ENCODE measurements at places on chromosomes 1 and 21.

DNA sequence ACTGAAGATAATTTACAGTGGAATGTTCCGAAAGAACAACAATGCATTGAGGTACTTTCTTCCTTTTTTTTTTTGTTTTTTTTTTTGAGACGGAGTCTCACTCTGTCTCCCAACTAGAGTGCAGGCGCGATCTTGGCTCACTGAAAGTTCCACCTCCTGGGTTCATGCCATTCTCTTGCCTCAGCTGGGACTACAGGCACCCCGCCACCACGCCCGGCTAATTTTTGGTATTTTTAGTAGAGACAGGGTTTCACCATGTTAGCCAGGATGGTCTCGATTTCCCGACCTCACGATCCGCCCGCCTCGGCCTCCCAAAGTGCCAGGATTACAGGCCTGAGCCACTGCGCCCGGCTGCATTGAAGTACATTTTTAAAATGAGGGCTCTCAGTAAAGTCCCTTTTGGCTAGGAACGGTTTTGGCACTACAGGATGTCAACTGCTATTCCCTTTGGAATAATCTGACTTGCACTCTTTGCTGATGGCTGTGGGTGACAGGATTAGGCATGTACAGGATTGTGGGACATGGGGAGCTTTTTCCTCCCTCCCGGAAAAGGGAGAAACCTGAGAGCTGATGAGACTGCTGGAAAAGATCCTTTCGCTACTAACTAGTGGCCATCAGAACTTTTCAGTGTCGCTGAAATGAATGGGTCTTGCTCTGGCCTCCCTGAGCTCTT lies 56.9 kb upstream of the EDEM3 start:
- DNase-seq: no peak

DNA sequence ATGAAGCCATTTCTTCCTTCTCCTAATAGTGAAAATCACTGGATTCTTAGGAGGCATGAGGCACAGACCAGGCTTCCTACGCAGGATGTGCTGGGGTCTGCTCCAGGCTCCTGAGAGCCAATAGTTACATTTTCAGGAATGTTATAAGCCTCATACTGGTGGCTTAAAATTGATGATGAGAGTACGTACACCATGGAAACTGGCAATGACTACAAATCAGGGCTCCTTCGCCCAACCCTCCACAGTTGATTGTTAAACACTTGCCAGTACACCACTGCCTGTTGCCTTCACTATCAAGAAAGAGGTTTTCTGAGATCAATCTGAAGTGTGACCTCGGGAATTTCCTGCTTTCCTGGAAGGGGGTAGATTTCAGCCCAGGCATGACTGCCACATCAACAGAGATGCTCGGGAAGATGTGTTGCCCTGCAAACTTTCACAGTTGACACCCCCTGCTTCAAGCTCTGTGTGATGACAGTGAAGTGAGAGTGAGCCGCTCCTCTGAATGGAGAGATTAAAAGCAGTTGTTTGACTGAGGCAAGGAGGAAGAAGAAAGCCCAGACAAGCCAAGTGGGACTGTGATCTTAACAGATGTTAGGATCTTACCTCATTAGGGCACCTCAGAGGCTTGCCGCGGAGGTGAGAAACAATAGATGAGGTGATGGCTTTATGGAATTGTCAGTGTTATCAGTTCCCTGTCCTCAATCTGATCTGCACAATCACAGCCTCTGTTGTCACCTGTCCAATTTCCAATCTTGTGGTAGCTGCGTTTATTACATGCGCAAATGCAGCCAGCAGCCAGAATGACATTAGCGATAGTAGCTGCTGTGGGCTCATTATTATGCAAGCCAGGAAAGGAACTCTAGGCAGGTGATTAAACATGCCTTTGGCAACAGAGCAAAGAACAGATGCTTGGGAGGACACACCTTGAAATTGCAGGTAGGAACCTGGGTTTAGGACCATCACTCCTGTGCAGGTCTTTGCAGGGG lies 277.3 kb downstream of the KAZN start:
- no peak for DNase-seq

DNA sequence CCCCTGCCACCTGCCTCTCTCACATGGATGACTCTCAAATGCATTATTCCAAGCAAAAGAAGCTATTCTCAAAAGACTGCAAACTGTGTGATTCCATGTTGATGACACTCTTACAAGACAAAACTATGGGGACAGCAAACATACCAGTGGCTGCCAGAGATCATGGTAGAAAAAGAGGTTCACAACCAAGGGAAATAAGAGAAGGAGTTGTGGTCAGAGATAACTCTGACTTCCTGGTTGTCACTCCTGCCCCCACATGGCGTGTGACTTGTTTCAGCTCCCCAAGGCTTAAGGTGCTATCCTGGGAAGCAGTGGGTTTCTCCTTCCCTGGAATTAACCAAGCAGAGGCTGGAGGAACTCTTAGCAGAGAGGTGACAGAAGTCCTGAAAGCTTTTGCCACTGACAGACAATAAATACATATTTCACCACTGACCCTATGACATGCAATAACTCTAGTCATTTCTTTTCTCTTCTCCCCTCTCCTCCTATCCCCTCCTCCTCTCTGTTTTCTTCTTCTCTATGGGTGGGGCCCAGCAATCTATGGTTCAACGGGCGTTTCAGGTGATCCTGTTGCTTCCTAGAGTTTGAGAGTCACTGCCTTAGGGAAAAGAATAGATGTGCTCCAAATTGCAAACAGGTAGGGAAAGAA lies 185.1 kb downstream of the FCRL5 start:
- no peak for DNase-seq

- no peak for DNase-seq
Observed at GRCh38 chr1:47569681-47570470, 132.0 kb downstream of the FOXD2 start.

DNA sequence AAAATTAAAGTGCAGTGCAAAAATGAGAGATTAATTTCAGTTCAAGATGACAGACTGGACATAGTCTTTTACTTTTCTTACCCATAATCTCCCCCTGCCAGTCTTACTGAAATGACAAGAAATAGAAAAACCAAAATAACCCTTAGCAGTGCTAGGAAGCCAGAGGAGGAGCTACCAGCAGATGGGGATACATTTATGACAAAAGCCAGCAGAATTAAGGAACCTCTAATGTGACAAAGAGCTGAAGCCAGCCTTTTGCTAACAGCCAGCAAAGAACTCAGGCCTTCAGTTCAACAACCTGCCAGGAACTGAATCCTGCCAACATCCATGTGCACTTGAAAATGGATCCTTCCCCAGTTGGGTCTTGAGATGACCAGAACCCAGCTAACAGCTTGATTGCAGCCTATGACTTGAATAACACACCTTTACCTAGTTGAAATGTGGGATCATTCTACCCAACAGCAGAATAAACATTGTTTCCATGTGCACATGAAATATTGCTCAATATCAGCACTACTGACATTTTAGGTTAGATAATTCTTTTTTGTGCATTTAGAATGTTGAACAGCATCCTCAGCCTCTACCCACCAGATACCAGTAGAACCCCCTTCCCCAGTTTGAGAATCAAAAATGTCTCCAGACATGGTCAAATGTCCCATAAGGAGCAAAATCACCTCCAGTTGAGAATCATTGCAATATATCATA lies 7.9 kb upstream of the TRAF5 start:
- no peak for DNase-seq

DNA sequence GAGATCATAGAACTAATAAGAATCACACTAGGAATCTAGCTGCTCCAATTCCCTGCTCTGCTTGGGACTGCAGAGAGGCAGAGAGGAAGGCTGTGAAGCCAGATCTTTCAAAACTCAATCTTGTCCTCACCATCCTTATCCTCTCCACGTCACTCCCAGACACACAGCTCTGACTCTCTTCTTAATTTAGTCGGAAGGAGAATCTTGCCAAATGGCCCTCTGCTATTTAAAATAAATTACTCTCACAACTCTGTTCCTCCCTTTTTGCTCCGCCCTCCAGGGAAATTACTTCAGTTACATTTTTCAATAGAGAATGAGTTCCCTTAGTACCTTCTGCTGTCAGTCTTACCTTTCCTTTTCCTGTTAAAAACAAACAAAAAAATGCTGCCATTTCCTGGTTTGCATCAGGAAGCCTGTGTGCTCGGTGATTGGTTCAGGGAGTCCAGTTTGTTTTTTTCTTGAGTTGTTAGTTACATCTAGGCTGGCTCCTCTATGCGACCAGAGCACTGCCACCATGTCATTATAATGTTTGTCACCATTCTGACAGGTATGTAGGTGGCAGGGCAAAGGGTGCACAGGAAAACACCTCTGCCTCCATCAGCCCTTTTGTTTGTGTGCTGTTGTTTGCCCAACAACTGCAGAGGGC lies 80.1 kb downstream of the FCRL5 start:
- DNase-seq: no peak

- DNase-seq: no peak
Observed at GRCh38 chr1:183912265-183912886, 107.5 kb downstream of the RGL1 start.

DNA sequence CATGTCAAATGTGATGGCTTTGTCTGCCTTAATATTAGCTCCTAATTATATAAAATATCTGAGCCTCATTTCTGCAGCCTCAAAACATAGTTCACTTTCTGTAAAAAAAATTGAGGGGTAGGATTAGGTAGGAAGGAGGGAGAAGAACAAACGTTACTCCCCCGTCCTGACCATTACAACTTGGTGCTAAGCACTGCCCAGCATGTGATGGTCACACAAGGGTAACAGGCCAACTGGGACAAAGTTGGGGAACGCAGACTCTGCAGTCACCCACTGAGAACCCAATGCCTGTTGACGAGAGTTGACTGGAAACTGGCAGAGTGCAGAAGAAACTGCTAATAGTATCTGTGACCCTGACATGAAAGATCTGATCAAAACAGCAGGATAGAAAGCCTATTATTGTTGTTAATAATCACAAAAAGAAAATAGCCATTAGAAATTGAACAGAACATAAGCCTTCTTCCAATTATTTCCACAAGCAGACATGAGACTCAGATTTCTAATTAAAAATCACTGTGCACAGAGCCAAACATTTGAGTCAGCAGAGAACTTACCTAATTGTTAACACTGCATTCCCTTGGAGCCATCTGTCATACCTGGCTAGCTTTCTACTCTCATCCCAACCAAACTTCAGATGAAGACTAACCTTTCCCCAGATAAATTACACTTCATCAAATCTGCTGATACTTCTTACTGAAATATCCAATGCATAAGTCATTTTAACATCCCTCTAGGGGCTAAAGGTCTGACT lies 5.5 kb downstream of the SORT1 start:
- no peak for DNase-seq

DNA sequence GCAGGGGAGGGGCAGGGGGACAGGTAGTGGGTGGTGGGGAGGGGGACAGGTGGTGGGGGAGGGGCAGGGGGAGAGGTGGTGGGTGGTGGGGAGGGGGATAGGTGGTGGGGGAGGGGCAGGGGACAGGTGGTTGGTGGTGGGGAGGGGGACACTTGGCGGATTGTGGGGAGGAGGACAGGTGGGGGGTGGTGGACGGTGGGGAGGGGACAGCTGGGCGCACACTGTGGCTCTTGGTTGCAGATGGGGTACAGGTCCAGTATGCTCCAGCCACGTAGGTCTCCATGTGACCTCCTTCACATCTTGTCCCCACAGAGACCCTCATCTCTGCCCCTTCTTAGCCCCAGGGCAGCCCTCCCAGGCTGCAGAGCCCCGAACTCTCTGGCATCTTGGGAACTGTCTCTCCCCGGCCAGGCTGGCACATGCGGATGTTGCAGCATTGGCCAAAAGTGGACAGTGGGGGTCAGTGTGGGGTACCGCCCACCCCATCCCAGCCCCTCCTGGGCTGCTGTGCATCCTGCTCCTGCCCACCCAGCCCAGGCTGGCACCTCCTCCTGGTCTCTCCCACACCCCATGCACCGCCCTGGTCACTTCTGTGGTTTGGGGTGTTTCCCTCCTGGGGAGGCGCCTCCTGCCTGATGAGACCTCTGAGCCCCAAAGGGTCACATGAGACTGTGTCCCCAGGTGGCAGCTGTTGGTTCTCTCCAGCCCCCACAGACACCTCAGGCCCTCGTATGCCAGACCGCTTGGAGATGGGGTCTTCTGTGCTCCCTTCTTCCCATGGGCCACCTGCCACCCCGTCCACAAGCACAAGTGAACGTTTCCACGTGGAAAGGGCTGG lies 7.6 kb upstream of the SLC19A1 start:
- DNase-seq: no peak

Data from activated gamma-delta T cell (primary cell).